ENCODE measurements at places on chromosomes 3 and 15.

DNA sequence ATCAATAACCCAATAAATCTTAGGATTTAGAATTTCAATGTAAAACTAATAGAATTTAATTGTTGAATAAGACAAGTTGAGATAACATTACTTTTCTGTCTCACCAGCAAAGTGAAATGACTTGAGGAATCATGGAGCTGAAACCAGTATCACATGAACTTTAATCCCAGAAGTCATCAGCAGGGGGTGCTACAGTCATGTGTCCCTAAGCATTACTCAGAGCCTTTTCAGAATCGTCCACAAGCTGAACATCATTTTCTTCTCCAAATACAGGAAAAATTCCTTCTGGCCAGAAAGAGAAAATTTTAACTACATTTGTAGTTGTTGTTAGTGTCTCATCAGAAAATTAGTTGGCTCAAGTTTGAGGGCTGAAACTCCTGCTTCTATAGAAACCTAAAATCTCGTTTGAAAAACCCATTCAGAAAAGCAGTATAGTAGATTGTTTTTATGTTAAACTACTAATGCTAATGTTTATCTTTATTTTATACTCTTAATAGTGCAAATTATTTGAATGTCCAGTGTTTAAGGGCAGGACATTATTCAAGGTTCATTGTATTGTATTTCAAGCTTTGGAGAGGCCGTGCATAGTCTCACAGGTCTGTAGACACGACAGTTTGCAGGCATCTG, 384.1 kb downstream of the PLOD2 start:
- DNase-seq: peak; percentile 35

GRCh38 chr3:42190701-42191442, 75.1 kb downstream of the CCK start:
- peak; percentile 77 for DNase-seq

DNA sequence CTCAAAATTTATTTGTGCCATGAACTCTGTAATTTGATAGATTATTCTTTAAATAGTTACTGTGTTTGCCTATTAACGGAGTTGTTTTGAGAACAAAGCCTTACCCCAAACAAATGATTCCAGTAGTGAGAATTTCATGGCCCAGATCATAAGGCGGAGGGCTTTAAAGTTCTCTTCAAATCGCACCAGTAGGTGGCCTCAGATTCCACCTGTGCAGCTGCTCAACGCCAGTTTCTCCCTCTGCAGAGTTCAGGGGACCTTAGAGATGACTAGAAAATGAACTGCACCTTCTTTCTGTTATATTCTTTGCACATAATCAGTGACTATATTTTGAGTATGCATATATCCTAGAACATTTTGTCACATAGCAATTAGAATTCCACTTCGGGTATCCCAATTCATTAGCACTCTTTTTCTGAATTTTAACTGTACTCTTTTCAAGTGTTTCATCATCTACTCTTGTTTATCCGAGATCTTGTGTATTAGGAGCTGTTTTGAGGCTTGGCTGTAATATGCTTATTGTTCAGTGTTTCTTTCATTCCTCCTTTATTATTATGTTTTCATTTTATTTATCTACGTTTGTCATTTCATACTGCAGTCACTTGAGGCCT, 232.6 kb upstream of the CHRM5 start:
- peak; percentile 50 for DNase-seq

GRCh38 chr15:67144609-67145311, 79.4 kb downstream of the SMAD3 start:
- DNase-seq: no peak

DNA sequence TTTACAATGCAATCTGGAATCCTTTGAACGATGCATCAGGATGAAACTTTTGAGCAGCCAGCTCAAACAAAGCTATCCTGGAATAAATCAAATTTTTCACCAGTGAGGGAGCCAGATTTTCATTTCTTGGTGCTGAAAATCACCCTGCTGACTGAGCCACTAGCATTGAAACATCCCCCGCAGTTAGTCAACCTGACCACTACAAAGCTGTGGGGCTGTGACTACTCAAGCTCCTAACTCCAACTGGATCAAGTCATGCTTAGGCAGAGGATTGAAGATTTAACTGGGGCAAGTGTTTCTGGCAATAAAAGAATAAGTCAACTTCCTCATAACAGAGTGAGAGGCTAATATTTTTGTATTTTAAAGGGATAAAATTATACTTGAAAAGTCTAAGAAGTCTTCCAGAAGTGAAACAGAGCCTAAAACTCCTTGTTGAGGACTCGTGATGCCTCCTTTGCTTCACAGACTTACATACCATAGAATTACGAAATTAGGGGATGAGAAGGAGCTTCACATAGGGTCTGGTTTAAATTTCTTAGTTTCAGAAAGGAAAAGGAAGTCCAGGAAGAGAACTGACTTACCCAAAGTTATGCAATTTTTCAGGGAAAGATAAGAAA, 177.8 kb downstream of the SERPINI1 start:
- DNase-seq: no peak

- DNase-seq: no peak
These were observed 54.5 kb upstream of the LRIG1 start for GRCh38 chr3:66555214-66555844.

GRCh38 chr3:171256445-171257250, 203.6 kb downstream of the TNIK start:
- DNase-seq: no peak

DNA sequence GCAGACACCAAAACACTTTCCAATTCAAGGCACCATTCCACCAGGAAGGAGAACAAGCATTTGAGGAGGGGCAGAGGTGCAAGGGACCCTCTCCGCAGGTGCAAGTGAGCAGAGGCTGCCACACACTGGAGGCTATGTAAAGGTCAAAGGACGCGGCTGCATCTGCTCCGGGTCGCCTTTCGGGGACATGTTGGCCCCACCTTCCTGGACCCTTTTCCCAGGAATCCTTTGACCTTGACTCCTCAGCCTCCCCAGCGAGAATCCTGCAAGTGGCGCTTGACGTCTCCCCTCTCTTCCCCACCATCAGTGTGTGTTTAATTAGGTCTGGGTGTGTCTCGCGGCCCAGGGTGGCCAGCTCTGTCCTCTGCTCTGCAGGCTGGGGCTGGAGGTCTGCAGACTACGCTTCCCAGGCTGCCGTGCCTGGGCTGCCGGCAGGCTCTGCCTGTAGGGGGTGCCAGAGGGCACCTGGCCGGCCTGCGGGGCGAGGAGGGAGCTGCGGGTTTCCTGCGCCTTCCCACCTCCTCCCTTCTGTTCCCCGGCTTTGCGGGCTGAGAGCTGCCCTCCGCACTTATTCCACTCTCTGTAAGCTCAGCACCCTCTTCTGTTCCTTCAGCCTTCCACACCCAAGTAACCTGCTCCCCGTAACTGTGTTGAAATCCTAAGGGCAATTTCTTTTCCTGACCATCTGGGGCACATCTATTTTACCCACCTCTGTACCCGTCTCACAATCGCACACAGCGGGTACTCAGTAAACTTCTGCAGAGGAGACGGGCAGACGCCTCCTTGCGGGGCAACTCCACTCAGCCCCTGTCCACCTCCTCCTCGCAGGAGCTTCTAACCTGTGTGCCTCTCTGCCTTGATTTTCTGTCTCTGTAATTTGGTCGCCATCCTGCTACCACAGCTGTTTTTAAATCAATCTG, 129.8 kb downstream of the NSMCE3 start:
- peak; percentile 52 for DNase-seq

- no peak for DNase-seq
These were observed 13.8 kb downstream of the RPL39L start for GRCh38 chr3:187125319-187126031.

GRCh38 chr3:180085122-180085710, 48.5 kb upstream of the PEX5L start:
- peak; percentile 72 for DNase-seq

GRCh38 chr3:98809557-98809956, 46.4 kb downstream of the ST3GAL6 start:
- DNase-seq: no peak

DNA sequence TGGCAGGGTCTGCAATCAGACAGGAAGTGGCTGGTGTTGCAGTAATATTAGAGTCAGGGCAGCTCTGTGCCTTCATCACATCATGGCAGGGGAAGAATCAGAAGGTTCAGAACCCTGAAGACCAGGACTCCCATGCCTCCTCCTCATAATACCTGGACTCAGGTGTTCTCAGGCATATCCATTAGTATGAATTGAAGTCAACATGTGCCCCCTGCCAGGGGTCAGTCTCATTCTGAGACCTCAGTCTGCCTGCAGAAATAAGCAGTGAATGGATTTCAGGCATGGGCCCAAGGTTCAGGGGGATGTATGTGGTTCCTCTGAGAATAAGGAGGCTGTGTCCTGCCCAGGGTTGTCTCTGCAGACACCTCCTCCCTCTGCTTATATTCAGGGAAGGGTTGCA, 74.2 kb downstream of the SPSB4 start:
- no peak for DNase-seq

GRCh38 chr3:54578417-54578816, 349.4 kb downstream of the LRTM1 start:
- no peak for DNase-seq

- DNase-seq: no peak
These were observed 214.8 kb downstream of the ZMAT3 start for GRCh38 chr3:178856804-178857203.

- no peak for DNase-seq
These were observed 31.1 kb downstream of the MINAR1 start for GRCh38 chr15:79463043-79463780.

DNA sequence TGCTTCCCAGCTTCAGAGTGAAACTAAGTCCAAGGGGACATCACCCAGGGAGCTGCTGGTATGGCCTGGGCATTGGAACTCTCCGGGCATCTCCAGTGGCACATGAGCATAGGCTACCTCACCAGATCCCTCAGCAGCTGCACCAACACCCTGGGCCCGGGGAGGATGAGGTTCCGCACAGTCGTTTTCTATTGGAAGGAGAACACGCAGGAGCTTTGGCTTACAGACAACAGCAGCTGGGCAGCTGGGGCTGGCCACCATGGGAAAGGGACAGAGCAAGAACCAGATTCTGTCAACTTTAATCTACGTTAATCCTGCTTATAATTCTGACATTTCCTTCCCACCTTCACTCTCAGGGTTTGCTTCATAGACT, 65.5 kb downstream of the MYO1E start:
- no peak for DNase-seq

DNA sequence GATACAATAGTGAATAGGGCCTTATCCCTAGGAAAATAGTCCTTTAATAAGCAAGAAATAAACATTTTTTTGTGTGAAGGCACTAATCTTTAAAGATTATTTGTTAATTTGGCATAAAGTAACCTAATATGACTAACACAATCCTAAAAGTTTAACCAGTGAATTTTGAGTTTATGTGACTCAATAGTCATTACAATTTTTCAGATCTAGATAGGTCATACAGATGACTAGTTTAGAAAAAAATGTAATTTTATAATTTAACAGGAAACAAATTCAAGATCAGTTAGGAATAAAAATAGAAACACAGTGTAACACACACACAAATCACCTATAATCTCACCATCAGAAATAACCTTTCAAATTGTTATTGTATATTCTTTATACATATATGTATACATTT, 620.7 kb upstream of the ALCAM start:
- no peak for DNase-seq

DNA sequence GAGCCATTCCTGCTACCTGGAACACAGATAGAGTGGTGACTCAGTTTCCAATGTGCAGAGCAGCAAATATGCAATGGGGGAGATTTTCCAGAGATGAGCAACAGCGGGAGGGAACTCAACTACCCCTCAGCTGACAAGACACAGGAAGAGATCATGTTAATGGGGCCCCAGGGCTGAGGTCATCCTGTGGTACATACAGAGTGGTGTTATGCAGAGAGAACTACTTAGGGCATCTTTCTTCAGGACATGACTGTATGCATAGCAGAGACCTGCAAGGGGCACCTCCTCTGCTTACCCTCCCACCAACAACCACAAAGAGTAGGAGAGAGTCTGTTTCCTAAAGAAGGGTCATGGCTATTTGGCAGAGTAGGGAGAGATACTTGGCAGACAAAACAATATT, 6.8 kb upstream of the TBC1D5 start:
- no peak for DNase-seq

DNA sequence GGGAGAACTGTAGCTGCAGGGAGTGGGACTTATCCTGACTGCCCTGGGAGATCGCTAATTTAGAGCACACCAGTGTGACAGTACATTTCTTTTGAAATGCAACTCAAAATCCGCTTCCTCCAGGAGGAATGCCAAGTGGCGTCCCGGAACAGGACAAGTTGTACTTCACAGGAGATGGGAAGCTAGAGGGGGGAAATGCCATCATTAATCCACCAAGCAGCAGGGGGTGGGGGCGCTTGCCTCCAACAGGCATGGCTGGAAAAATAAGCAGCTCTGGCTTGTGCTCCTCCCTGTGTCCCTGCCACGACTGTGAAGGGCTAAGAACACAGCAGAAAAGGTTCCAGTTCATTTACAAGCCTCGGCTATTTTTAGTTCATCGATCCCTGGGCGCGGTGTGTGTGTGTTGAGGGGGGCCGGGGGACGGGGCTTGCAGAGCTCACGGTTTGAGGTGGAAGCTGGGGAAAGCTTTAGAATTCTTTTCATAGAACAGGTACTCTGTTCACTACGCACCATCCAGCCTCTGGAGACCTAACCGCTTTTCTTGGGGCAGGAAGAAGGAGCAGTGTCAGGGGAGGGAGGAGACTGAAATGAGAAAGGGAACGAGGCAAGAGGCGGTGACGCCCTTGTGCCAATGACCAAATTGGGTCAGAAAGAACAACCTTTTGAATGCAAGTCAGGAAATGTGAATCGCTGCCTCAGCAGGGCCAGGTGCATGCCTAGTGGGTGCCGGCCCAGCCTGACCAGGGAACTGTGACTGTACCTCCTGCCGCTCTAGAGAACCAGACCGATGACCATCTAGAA, 51.8 kb upstream of the DGKG start:
- DNase-seq: peak; percentile 88

DNA sequence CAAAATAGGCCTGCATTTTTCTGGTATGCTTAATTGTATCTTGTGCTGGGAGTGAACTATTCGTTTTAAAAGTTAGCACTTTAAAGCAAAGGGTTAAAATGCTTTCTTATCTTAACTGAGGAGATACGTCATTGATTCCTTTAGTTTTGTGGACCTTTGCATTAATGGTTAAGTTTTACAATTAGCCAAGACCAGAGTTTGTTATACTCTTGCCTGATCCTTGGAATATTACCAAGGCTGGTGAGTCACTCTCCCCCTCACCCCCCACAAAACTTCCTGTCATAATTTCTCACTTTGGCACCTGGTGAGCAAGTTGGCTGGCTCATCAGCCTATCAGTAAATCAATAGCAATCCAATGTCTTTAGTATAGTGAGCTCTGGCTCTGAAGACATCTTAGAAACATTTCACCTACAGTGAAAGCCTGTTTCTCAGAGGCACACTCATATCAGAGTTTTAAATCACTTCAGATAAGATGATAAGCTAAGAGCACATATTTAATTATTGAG, 26.7 kb downstream of the SLC2A2 start:
- DNase-seq: no peak
